ENCODE measurements at places on chromosomes 7 and 10.
A peak's percentile ranks its signal among the peaks of the same experiment; 100 is the strongest.

DNA sequence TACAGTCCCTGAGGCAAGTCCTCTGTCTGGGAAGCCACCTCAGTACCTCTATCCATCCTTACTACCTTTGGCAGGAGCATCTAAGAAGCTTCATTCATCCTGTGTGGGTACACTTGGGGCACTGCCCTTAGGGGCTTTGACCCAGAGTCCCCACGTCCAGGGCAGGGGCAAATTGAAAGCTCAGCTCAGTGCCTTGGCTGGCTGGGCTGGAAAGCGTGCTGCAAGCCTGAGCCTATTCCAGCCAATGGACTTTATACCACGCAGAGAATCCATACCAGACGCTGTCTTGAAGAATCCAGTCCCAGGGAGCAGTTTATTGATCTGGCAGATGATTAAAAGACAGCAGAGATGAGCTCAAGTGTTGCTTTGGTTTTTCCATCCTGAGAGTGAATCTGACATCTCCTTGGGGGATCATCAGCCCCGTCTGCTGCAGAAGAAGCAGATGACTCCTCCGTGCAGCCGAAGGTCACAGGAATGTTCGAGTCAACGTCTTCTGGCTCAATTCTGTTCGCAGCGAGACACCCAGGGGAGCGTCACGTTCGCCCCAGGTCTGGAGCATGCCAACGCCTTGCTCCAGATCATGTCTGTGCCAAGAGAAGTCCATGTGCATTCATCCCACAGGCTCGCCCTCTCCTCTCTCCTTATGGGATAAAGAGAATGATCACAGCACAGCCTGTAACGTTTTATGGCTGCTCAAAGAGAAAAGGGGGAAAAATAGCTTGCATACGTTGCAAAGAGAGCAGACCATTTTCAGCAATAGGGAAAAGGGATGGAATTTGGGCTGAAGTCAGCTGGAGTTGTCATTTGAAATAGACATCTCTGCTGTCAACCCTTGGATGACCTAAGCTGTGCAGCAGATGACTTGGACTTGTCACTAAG is 35.8 kb upstream of the LYZL1 start:
- no peak for DNase-seq

DNA sequence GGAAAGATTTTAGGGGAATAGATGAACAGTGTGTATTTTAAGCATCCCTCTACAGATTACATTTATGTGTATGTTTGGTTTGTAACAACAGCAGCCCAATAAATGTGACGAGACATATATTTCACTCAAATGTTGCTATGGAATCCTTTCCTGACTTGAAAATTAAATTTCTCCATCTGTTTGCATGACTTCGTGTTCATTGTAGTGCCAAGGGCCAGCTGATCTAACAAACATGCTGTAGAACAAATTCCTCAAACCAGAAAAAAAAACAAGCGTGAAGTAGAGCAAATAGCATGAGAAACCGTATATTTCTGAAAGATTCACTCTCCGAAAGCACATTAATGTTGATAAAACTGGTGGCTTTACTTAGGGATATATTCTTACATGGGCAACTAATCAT is 87.8 kb downstream of the NRCAM start:
- DNase-seq, result no peak

DNA sequence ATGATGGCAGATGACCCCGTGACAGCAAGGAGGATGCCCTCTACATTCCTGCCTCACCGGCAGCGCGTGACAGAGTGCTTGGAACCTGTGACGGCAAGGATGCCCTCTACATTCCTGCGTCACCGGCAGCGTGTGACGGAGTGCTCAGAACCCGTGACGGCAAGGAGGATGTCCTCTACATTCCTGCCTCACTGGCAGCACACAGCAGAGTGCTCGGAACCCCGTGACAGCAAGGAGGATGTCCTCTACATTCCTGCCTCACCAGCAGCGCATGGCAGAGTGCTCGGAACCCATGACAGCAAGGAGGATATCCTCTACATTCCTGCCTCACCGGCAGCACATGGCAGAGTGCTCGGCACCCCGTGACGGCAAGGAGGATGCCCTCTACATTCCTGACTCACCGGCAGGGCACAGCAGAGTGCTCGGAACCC is 231.0 kb downstream of the DIP2C start:
- no peak for DNase-seq

- DNase-seq, result no peak
Observed at GRCh38 chr10:69895759-69896158, 94.1 kb downstream of the COL13A1 start.

DNA sequence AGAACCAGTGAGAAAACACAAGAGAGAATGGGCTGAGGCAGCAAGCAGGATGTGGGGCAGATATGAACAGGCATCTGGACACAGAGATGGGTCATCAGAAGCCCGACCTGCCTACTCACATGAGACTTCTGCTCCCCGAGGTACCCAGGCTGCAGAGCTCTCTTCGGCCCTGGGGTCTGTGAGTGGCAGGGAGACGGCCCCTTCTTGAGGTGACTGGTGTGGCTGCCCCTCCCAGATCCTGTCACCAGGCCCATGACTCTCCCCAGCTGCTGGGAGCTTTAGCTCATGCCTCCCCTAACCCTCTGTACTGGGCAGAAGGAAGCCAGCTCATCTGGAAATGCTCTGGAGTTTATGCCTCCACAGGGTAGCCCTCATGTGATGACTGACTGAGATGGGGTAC is 157.6 kb upstream of the PCBD1 start:
- DNase-seq, result no peak

DNA sequence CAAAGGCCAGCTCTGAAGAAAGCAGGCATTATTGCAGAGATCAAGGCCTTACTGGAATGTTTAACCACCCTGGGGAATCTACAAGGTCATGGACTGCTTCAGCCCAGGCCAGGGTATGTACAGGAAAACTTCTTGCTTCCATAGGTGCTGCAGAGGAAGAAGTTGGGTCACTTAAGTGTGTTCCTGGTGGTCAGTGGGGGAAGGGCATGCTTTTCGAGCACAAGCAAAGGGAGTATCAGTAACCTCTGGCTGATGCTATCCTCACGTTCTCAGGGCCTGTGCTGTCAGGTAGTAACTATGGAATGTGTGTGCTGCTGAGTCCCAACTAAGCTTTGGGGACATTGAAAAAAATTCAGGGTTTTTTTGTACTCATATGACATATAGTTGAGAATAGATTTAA is 234.0 kb upstream of the SP4 start:
- DNase-seq, result no peak

DNA sequence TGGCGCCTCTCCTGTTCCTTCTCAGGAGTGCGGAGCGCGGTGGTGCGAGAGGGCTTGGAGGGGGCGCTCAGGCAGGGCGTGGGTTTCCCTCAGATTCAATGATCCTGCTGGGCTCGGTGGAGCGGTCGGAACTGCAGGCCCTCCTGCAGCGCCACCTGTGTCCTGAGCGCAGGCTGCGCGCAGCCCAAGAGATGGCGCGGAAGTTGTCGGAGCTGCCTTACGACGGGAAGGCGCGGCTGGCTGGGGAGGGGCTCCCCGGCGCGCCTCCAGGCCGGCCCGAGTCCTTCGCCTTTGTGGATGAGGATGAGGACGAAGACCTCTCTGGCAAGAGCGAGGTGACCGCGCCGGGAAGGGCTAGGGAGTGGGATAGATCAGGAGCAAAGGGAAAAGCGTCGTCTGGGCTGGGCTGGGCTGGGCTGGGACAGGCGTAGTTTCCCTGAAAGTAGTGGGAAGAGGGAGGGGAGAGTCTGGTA is 17.0 kb downstream of the FAM131B start:
- peak; percentile 55 for DNase-seq

GRCh38 chr10:128630787-128631252 is 504.6 kb upstream of the MKI67 start:
- DNase-seq, result no peak

DNA sequence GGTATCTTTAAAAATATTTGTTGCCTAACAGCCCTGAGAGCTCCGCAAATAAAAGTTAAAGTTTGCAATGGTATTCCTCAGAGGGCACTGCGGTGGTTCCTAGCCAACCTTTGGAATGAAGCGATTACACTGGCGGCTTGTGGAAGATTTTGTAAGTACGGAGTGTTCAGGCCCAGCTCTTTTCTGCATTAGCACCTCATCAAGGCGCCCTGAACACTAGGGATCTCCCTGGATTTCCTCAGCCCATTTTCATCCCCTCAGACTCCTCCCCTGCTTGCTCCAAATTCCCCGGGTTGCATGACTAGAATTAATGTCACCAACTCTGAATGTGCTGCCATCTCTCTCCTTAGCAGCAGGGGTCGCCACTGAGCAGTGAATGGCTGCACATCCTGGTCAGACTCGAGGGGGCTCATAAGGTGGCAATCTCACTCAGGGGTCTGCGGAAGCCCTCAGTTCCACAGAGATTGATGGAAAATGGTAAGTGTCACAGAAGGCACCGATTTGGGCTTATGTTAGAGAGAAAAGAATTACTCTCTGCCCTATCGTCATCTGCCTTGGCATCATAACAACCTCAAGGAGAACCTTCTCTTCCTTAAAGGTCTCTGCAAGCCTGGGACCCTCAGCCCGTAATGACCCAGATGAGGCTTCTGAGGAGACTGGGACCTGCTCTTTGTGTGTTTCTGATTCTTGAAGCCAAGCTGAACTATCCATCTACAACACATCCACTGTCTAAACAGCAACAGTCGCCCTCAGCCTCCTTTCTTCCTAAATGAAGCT is 262.8 kb upstream of the AOAH start:
- DNase-seq, result peak; percentile 49

DNA sequence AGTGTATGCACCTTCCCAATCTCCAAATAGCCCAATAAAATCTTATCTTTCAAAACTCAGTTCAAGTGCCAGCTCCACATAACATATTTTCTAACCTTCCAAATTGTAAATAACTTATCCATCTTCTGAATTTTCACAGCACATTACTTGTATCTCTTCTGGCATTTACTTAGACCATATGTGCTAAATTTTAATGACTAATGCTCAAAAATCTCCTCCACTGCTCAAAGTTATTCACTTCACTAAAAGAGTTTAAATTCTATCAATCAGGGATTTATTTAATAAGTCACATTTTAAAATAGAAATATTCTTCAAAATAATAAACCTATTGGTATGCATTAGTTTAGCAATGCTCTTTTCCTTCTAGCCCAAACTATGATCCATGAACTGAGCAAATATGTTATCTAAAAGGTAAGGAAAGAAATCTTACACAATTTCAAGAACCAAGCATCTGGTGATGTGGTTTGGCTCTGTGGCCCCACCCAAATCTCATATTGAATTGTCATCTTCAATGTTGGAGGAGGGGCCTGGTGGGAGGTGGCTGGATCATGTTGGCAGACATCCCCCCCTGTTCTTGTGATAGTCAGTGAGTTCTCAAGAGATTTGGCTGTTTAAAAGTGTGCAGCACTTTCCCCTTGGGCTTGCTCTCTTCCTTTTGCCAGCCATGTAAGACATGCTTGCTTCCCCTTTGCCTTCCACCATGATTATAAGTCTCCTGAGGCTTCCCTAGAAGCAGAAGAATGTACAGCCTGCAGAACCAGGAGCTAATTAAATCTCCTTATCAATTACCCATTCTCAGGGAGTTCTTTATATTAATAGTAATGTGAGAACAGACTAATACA is 28.1 kb upstream of the GPR22 start:
- DNase-seq, result no peak

DNA sequence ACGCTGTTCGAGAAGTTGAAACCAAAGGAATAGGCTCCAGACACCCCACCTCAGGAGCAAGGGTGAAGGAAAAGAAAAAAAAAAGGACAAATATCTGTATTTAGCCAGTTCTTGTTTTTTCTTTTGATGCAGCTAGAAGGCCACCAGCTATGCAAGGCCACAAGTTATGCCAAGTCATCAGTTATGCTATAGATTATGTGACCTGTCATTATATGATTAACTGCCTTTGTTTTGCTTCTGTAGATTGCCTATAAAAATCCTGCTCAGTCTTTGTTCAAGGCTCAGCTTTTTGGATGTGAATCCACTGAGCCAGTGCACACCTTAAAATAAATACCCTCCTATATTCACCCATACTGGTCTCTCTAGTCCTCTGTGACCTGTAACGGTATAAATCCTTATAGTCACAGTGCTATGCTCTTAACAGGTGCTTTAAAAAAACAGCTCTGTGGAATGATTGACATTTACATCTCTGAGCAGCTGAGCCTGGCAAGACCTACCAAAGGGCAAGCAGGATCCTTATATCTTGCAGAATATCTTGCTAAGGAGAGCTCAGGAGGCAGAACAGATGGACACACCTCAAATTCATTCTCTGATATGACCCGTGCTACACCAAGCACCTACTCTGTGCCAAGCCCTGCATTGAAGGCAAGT is 20.4 kb downstream of the MAT1A start:
- no peak for DNase-seq

DNA sequence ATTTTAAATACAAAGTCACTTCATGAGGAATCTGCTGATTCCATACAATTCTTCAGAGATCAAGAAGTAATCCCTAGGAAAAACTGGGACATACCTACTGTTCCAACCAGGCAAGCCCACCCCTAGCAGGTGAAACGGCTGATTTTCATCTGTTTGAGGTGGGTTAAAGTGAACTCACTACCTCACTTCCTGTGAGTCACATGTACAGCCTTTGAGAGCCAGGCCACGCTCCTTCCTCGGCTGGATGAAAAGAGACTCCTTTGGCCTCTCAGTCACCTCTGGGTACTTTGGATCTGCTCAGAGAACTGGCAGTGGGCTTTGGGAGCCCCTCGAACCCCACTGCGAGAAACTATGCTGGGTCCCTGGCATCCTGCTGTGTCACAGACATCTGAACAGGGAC is 68.2 kb downstream of the CHST15 start:
- no peak for DNase-seq

GRCh38 chr7:116197360-116197759 is 13.0 kb upstream of the TES start:
- no peak for DNase-seq

DNA sequence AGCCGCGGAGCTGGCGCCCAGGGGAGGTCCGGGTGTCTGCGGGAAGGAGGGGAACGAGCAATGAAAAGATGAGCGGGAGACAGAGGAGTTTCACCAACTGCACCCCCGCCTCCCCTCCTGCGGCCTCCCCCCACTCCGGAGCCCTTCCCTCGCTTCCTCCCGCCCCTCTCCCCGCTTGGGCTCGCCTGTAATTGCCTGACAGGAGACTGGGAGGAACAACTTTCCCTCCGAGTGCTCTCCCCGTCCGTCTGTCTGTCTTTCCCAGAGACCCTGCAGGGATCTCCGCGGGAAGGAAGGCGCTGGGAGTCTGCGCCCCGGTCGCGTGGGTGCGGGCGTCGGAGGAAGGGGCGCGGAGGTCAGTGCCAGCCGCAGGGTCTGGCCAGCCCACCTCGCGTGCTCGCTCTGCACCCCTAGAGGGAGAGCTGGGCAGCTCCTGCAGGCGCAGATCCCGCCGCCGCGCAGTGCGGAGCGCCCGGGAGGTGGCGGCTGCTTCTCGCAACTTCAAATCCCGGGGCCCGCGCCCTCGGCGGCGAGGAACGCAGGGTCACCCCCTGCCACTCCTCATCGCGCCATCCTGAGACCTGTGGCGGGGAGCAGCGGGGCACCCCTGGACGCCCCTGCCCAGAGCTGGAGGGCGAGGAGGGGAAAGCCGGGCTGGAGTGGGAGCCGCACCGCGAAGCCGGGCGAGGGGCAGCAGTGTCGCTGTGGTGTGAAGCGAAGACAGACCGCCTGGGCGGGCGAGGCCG is 511 bp upstream of the NRP1 start:
- no peak for DNase-seq

DNA sequence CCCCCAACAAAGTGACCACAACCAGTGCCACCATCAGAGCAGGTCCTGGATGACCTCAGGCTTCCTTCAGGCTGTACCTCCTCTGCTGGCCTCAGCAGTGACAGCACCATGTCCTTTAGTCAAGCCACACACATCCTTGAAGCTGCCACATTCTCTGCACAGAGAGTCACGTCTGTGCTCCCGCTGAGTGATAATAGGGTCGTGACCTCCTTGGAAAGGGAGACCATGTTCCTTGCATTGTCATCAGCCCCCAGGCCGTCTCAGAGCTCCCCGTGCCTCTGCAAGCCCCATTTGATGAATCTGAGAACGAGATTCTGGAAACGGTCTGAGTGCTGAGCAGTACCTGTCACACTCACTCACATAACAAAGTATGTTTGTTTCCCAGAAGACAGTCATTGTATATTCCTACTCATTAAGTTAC is 106.5 kb upstream of the PRR15 start:
- no peak for DNase-seq

Data from effector CD4-positive, alpha-beta T cell (primary cell).